Hematopoietic multipotent progenitor cell treated with erythropoietin and hydrocortisone succinate and interleukin-3 and kit ligand, for 15 days (in vitro differentiated cells): ENCODE measurements at places on chromosomes 11 and 22.

DNA sequence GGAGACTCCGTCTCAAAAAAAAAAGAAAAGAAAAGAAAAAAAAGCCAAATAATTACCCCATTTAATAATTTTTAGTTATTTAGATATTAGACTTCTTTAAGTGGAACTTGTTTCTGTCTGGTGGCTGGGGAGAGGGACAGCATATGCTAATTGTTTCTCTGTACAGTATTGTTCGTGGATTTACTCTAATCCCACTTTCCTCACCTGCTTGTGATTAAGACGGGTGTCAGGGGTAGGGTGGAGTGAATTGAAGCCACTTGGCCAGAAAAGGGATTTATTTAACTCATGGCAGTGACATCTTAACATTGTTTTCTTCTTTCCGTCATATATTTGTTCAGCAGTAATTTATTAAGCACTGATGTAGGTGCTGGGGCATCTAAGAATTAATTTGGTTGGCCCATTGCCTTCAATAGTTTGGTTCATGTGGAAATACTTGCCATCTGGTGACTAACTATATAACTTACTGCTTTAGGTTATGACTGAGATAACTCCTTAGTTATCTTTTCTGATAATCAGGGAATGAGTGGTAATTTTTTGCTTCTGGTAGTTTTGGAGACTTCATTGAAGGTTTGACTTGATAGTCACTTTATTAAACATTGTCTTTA lies 4.6 kb downstream of the TNRC6B start:
- no peak for DNase-seq

DNA sequence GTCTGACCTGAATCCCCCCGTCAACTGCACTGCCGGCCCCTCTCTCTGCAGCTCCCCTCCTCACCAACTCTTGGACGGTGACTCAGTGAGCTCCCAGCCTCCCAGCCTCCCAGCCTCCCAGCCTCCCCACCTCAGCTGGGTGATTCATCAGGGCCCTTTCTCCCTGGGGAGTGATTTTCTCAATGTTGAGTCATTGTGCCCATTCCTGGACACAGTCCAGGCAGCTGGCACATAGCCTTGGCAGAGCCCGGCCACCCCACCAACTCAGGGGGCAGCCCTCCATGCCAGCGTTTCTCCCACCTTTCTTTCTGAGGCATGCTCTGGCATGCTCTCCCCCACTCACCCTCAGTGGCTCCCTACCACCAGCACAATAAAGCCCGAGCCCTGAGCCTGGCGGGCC lies 30.7 kb downstream of the PDE2A start:
- DNase-seq: no peak

DNA sequence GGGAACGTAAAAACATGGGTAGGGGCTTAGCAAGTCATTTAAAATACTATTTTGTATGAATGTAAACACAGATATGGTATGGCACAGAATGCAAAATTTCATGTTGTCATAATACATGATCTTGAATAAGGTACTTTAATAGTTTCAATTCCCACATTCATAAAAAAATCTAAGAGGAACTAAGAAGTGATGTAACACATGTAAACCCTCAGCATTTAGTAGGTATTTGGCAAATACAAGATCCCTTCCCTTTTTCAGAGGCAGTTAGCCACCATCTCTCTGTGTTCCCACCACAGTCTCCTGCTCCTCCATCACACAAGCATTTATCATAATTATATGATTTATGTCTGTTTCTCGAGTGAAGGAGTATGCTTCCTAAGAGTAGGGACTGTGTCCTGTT lies 251.8 kb downstream of the TENM4 start:
- DNase-seq: no peak

- no peak for DNase-seq
Observed at GRCh38 chr11:117862019-117862725, 14.3 kb downstream of the FXYD6 start.

DNA sequence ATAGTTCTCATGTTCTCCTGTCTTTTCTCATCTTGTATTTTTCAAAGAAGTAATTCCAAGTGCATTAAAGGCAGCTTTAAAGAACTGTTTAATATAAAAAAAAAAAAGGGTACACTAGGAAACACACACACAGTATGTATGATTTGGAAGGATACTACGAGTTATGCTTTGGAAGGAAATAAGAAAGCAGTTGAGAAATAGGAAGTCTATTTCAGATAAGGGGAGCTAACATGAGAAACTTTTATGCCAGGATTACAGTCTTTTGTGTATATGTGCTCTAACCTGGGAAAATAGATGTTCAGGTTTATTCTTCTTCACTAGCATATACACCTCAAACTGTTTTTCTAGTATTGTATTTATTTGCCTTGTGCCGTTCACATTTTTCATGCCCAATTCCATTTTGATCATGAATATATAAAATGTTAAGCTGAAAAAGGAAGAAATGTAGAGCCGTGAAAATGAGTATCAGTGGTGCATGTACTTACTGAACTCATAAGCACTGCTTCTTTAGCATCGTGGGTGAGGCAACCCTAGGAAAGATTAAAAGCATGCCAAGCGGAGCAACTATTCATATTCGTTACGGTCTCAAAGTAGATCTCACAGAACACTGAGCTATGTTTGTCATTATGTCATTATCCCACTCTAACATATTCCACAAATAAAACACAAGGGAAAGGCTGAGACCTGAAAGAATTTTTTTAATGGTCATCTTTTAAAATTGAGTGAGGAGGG lies 59.6 kb downstream of the GUCY1A2 start:
- DNase-seq: no peak

- DNase-seq: no peak
Observed at GRCh38 chr22:21626735-21627469, 2.9 kb downstream of the YDJC start.

DNA sequence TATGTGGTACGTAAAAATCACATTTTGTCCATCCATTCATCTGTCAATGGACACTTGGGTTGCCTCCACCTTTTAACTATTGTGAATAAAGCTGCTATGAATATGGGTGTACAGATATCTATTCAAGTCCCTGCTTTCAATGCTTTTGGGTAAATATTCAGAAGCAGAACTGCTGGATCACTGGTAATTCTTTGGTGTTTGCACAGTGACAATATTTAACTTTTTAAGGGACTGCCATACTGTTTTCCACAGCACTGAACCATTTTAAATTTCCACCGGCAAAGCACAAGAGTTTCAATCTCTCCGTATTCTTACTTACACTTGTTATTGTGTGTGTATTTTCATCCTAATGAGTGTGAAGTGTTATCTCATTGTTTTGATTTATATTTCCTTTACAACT lies 79.4 kb downstream of the RBFOX2 start:
- DNase-seq: no peak
